ENCODE measurements at places on chromosomes 7 and 10.

GRCh38 chr10:117096599-117097201, 41.4 kb downstream of the VAX1 start:
- DNase-seq: no peak

GRCh38 chr7:103592844-103593243, 146.8 kb upstream of the SLC26A5 start:
- DNase-seq: no peak

DNA sequence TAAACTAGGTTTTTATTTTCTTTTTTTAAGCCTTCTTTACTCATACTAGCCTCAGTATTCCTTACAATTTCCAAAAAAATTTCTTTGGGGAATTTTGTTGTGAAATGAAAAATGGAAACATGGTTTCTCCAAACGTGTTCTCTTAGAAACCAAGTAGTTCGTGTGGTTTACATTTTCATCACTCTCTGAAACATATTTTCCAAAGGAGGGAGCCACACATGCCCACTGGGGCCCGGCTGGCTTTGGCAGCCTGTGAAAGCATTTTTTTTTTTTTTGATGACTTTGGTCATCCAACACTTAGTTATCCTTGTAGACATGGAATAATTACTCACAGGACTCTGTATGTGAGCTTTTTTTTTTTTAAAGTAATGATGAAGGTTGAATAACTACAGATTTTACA, 169.6 kb downstream of the C7orf25 start:
- DNase-seq: no peak

- DNase-seq: no peak
These were observed 116.8 kb downstream of the AUTS2 start for GRCh38 chr7:69714886-69715576.

- DNase-seq: no peak
These were observed 60.7 kb upstream of the TMEM72 start for GRCh38 chr10:44850356-44850934.

- DNase-seq: no peak
These were observed 180.2 kb upstream of the TPK1 start for GRCh38 chr7:145016068-145016467.

- DNase-seq: no peak
These were observed 172.0 kb downstream of the ZEB1 start for GRCh38 chr10:31490858-31491504.

DNA sequence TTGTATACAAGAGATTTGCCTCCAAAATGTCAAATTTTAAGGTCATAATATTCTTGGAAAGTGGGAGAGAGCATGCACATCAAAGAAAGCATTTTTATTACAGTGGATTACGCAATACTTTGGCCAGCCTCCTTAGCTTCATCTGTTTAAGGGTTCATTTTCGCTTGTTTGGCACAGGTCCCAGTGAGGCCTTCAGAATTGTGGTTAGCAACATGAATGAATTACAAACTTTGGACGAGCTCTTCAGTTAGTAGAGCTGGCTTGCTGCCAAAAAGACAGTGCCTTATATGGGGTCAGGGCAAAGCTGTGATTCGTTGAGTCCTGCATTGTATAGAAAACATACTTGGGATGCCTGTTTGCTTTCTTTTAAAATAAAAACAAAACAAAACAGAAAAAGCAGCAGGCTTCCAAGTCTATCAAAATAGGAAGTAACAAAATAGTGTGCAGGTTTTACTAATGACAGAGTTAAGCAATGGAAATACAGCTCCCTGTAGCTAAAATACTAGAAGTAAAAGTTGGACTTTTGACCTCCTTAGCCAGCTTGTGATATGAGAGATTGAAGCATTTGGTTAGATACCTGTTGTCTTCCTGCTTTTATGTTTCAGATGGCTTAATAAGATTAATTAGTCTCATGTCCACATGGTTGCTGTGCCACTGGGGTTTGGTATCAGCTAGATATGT, 190.8 kb downstream of the MLLT10 start:
- DNase-seq: peak; percentile 99

DNA sequence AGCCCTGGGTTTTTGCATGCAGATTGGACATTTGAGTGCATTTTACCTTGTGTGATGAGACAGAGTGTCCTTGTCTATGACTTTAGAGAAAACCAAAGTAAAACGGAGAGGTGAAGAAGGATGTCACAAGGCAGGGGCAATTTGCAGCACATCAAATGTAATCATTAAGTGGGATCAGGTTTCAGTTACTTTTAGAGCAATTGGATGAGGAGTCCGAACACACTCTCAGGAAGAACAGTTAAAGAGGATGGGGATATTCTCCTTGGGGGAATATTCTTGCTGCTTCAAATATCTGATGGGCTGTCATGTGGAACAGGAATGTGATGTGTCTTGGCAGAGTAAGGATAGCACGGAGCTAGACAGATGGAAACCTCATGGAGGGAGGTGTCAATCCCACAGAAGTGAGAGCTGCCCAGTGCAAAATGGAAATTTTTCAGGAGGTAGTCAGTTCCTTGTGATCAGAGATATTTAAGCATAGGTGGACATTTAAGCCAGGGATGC, 757 bp downstream of the RAB19 start:
- DNase-seq: no peak

DNA sequence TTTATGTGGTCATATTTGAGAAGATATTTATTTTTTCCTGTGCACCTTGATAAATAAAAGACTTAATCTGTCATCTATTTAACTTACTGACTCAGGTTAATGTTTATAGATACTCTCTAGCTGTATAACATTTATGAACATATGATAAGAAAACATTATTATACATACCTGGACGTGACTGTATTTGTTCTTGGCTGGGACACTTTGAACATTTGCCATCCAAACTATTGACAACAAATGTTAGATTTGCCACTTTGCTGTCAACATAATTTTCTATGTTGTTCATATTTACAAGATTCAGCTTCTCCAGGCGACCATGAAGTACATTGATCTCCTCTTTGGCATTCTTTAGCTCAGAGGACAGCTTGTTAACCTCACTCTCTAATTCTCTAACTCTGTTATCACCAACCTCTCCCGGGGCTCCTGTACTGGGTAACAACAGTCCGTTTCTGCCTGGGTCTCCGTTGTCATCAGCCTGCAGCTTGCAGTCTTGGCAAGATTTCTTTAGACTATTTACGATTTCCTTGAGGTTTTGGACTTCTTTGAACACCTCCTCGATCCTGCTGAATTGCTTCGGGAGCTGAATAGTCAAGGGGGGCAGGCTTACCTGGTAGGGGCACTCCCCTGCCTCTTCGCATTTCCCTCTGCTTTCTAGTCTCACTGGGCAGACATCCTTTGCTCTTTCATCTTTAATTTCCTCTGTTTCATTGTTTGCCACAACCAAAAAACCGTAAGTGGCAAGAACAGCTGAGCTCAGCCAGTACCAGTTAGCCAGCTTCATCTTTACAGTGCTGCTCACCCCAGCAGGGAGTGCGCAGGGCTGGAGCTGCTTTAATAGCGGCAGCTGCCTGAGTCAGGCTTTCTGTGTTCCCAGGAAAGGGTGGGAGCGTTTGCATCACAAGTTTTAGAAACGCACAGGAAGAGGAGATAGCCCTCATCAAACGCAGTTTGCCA, at the start of gene FGL2:
FGL2 (minus strand) TSS at position 807 of the 954 bp plus-strand sequence; CDS start at position 781, 26 bp downstream.
- peak; percentile 31 for DNase-seq

GRCh38 chr7:99010281-99010680, 131.9 kb downstream of the TRRAP start:
- DNase-seq: no peak

GRCh38 chr7:143392875-143393266, 11.7 kb downstream of the ZYX start:
- no peak for DNase-seq

GRCh38 chr10:4839353-4839752, 13.3 kb downstream of the AKR1E2 start:
- no peak for DNase-seq

GRCh38 chr7:101172005-101172853, 6.9 kb upstream of the VGF start:
- DNase-seq: no peak

DNA sequence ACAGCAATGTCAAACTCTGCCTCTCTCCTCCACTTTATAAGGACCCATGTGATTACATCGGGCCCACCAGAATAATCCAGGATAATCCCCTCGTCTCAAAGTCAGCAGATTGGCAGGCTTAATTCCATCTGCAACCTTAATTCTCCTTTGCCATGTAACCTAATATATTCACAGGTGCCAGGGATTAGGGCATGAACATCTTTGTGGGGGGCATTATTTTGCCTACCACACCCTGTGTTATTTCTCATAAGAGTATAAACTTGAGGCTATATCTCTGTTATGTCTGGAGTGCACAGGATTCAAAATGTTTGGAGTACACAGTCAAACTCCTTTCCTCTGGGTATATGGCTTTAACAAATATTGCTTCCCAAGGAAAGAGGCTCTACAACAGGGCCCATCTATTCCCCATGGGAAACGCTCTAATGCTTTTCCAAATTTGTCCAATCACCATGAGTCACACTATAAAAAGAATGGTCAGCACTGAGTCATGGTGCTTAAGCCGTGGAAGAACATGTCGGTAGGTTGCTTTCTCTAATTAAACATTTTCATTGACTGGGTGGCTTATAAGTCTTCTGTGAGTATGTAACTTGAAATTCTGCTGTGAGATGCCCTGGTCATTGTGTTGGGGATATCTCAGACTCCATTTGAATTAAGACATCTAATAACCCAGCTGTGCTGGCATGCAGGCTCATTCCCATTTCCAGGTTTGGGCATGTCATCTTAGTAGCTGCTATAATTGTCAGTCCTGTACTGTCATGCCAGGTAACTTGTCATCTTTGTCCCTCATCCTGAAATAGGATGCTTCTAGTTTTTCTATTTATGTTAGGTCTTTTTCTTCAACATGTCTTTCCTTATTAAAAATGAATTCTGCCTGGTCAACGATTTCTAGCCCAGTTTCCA, 11.5 kb upstream of the AKR1B10 start:
- DNase-seq: peak; percentile 91

- DNase-seq: no peak
These were observed 44.0 kb downstream of the RTKN2 start for GRCh38 chr10:62224606-62225005.

GRCh38 chr10:131149586-131149985, 161.9 kb downstream of the TCERG1L start:
- no peak for DNase-seq

GRCh38 chr10:132994185-132994796, 51.9 kb upstream of the CFAP46 start:
- DNase-seq: no peak

DNA sequence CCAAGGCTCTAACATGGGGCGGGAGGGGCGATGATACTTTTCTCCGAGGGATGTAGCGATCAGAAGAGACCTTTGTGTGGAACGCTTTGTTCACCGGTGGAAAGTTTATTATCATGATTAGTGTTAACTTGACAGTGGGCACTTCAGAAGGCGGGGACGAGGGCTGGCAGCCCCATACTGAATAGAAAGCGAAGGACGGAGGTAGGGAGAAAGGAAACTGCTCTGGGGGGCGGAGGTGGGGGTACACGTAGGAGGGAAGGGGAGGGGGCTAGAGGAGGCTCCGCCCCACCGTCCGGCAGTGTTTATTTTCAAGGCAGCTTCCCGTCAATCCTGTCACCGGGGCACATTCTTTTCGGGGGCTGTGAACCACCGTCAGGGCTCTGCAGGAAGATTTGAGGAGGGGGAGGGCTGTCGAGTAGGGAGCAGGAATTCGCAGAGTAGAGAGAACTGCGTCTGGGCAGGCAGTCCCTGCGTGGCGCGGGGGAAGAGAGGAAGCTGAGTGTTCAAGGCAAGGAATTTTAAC, 9.4 kb upstream of the NKX2-3 start:
- DNase-seq: no peak

DNA sequence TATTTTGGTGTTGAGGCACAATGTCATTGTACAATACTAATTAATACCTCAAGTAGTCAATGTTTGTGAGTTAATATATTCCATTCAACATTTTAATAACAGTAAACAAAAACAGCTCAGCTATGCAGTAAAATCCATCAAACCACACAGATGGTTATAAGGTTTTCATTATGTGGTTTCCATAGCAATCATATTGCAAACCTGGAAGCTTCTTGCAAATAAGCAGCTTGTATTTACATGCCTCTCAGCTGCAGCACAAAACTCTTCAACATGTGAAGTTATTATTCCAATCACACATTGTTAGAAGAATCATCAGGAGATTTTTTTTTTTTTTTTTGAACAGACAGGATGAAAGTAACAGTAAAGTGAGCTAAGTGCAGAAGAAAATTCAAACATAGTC, 170.2 kb downstream of the SKAP2 start:
- DNase-seq: no peak

DNA sequence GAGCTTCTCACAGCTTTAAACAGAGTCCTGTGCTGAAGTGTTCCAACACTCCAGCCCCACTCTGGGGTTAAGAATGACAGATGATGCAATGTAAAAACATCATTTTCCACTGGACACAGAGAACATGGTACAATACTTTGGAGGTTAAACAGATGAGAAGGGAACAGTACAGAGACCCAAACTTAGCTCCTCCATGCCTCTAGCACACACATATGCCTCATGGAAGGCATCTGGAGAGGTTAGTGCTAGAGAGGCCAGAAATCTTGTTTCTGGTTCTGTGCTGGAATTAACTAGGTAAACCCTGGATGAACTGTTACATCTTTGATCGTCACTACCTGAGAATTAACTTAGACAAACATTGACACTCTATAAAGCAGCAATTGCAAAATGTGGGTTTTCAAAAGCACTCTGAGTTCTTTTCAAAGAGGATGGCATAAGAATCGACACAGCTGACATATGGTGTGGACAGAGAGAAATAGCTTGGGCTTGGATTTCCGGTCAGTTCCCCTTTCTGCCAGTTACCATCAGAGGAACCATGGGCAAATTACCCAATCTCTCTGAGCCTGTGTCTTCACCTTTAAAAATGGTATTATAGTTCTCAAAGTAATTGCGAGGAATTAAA, 81.9 kb downstream of the KCNMA1 start:
- no peak for DNase-seq

GRCh38 chr7:26937939-26938623, 73.7 kb upstream of the SKAP2 start:
- no peak for DNase-seq

- DNase-seq: no peak
These were observed 55.8 kb upstream of the NCAPG2 start for GRCh38 chr7:158760445-158760764.

GRCh38 chr7:27118580-27118979, 12.0 kb downstream of the HOXA4 start:
- DNase-seq: no peak

- no peak for DNase-seq
These were observed 83.5 kb downstream of the SEMA3D start for GRCh38 chr7:85103357-85103756.

DNA sequence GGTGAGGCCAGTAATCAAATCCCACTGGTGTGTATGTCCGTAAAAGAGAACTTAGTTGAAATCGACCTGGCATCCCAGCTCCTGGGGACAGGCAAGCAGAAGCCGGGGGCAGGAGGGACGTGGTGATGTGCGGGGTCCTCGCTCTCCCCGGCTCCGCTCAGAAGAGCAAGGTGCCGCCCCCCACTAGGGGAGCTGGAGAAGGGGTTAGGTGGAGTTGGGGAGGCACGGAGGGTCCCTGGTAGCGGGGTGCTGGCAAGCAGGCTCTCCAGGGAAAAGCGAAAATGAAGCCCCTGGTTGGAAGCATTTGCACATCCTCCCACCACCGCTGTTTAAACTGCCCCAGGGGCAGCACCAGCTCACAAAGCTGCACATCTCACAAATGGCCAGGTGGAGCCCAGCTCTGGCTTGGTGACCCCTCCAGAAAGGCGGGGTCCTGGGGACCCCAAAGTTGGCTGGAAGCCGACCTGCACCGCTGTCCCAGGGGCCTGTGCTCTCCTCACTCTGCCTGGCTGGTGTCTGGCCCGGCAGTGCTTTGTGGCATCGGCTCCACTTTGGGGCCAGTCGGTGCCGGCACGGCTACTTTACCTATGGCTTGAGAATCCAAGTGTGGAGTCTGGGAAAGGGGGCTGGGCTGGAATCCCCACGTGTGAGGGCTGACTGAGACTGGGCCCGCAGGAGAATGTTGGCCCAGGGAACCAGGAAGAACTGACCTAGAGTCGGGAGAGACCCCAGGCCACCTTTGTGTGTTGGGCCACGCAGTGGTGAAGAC, 2.9 kb upstream of the CFAP46 start:
- DNase-seq: no peak

All from skeletal muscle cell (primary cell).